Fibroblast of gingiva (primary cell): ENCODE measurements at places on chromosomes 5 and 9.

GRCh38 chr9:80555782-80556325 is 984.1 kb downstream of the TLE4 start:
- DNase-seq, result peak; percentile 57

DNA sequence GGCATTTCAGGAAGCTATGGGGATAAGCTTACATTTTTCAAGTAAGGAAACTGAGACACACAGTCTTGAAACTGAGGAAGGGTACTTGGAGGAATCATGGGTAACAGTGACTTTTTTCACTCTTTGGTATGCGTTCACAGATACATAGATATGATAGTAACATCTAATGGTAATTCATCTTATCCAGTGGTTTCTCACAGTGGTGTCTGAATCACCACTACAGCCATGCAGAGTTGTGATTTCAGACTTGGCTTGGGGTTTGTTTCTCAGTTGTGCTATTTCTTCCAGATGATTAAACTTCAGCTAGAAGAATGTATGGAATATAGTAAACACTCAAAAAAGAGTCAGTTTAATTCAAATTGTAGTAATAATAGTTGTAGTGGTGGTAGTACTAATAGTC is 239.1 kb upstream of the NUDT12 start:
- no peak for DNase-seq

DNA sequence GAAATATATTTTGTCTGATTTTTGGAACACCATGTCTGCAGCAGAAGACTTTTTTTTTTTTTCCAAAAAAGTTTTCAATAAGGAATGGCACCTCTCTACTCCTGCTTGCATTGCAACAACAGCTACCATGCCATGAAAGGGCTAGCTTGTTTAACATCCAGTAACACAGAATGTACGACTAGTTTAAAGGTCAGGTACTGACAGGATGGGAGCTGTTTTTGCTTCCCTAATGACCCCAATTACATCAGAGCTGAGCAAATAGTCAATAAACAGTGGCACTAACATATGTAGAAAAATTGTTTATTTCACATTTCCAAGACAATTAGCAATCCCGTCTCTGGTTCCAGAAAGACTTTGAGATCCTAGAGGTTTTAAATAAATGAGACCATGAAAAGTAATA is 693.8 kb downstream of the NR2F1-AS1 start:
- DNase-seq, result no peak

GRCh38 chr9:91946653-91947488 is 3.2 kb downstream of the ROR2 start:
- no peak for DNase-seq

GRCh38 chr5:130479045-130479804 is 575.0 kb downstream of the CHSY3 start:
- DNase-seq, result no peak

DNA sequence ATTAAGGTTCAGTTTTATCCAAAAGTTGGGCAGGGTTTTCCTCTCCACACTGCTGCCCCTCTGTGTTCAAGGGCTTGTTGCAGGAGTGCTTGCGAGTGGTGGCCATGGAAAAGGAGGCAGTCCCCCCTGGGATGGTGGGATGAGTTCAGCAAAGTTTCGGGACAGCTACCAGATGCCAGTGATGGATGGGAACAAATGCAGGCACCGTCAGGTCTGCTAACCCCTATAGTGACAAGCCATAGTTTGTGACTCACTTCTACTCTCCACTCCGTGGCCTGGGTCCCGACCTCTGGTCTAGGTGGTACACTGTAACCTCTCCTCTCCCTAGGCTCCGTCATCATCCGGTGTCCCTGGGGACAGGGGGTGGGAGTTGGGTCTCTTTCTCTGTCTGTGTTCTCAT is 3.8 kb upstream of the RNF14 start:
- DNase-seq, result no peak

- DNase-seq, result no peak
These were observed 168.2 kb downstream of the PPP2R2B start for GRCh38 chr5:146710348-146710747.

DNA sequence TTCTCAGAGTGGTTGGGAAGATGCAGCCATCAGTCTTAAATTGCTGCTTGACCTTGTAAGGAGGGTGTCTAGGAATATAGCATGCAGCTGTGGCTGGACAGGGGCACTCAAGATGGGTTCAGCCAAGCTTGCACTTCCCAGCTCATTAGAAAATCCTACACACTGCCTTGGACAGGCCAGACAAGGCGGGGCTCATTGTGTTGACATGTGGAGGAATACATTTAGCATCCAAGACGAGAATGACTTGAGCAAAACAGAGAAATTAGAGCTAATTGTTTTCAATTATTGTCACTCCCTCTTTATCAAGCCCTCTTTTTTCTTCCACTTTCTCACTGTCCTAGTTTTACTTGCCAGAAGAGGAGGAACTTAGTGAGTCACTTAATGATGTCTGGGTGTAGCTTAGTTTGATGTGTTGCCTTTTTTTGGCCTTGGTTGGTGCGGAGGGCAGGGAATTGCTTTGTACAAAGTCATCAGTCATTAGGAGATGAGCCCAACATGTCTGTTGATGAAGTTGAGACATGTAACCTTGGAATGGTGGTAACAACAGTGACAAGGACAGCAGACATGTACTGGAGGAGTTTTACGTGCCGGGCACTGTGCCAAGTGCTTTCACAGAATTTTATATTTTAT is 1219.3 kb upstream of the WWC1 start:
- DNase-seq, result no peak

DNA sequence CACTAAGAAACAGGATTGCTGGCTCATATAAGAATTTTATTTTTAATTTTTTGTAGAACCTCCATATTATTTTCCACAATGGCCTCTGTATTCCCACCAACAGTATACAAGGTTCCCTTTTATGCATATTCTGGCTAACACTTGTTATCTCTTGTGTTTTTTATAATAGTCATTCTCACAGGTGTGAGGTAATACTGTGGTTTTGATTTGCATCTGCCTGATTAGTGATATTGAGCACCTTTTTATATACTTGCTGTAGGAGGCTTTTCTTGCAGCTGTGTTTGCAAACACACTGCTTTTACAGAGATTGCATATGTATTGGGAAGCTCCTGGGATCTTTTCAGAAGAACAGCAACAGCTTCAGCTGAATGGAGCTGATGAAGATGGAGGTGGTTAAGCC is 164.8 kb downstream of the DEPDC1B start:
- DNase-seq, result no peak

GRCh38 chr5:11293523-11293922 is 532.5 kb upstream of the DAP start:
- no peak for DNase-seq

DNA sequence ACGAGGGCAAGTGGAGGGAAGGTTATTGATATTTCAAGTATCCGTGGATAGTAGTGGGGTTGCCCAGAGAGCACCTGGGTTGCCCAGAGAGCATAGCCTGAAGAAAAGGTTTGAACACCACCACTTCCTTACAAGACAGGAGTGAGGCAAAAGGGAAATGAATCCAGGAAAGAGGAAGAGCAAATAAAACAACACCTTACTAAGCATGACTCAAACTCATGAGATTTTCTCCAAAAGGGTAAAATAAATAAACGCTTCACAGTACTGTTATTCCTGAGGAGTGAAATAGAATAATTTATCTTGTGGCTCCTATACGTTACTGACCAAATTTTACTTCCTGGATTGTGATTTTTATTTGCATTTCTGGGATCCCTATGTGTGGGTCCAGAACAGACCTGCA is 65.2 kb upstream of the PTPRD start:
- DNase-seq, result no peak

DNA sequence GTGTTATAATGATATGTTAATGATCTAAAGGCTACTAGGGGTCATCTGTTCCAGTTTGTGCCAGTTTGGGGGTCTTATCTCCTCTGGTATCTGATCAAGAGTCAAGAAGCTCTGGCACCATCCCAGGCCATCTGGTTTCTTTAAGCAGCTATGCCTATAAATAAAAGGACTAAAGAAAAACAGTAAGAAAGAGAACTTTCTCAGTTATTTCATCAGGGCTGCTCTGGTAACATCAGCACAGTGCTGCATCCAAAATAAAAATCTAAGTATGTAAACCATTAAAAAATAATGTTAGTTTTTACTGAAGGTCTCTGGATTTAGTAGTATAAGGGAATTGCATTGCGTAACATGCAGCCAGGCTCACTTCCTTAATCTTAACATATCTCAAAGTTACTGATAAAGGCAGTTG is 185.0 kb downstream of the NR2F1-AS1 start:
- DNase-seq, result no peak

DNA sequence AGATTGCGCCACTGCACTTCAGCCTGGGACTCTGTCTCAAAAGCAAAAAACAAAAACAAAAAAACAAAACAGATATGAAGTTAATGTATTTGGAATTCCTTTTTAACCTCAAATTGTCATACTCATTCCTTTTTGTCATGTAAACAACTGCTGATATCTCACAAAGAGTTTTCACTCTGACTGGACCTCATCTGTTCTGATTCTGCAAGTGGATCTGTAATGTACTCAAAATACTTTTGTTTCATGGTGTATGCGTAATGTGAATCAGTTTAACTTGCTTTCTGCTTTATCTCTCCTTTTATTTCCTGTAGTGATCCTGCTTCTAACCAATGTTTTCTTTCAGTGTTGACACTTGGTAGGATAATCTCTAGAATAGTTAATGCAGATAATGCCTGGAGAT is 106.7 kb downstream of the FOCAD start:
- DNase-seq, result no peak

DNA sequence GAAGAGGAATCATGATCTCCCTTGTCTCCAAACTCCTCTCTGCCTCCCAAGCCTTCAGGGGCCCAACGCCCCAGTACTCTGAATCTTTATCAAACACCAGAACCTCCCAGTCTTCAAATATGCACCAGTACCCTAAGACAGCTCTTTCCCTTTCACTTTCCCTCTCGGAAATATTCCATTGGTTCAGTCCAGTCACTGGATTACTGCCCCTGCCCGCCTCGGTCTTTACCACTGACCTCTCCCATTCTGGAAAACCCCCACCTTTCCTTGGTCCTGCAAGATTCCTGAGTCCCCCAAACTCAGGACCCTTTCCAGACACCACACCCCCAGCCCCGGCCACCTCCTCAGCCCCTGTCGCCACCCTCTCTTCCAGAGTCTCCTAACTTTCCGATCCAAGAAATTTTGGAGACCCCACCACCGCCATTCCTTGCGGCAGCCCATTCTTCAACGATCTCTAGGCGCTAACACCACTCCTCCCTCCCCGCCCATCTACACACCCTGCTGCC is 674 bp downstream of the C5orf15 start:
- DNase-seq, result peak; percentile 25

DNA sequence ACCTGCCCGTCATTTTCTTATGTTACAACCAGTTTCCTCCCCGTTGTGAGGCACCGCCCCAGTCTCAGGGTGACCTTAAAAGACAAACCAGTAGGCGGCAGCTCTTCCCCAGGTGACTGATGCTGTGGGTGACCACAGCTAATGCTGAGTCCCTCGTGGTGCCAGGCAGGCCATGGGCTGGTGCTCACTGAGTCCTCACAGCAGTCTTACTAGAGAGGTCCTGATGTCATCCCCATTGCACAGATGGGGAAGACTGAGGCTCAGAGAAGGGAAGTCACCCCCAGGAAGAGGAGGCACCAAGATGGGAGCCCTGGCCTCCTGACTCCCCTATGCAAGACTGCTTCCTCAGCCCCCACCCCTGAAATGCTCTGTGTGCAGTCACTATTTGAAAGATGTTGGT is 978 bp downstream of the CFAP157 start:
- no peak for DNase-seq

- DNase-seq, result no peak
These were observed 50.0 kb upstream of the LRRTM2 start for GRCh38 chr5:138925090-138925635.

- DNase-seq, result no peak
These were observed 4.5 kb upstream of the HNRNPAB start for GRCh38 chr5:178199581-178200434.

GRCh38 chr5:132263548-132264261 is 6.2 kb downstream of the PDLIM4 start:
- DNase-seq, result peak; percentile 66

DNA sequence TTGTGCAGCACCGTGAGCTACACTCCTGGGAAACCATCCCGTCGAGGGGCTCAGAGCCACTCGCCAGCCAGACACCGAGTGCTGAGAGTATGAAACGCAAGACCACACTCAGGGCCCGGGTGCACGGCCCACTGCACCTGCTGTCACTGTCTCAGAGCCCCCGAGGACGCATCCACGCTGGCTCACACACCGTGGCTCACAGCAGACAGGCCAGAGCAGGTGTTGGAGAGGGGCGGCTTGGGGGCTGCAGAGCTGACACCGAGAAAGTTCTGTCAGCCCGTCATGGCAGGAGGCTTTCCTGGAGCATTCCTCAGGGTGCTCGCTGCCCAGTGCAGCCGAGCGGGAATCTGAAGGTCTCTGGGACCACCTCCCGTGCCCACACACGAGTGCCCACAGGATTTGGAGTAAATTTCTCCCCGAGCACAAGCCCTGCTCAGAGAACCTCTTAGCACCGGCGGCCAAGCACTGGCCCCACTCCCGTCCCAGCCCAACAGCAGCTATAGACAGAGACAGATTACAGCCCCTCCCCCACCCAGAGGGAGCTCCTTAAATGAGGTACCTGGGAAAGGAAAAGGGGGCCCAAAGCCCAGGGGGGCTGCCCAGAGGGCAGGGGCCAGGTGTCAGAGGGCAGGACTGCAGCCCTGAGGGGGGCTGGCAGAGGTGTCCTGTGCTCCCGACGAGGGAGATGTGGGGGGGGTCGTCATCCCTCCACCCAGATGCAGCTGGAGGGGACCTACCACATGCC is 56.0 kb upstream of the SARDH start:
- no peak for DNase-seq

DNA sequence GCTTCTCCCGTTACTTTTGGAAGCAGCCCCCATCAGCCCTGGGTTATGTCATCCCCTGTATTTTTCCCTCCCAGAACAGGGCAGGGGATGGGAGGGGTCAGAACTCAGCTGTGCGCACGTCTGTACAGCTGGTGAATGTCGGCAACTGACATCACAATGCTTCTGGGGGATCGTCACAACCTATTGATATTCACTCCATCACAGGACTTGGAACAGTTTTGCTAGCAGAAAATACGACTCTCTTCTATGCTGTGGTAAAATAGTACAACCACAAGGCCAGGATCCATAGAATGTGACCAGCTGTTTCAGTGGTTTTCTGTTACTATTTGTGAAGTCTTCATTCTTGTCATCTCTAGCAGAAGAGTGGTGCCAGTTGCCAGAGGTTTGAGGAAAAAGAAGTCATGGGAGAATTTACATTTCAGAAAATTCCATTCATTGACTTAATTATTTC is 77.1 kb upstream of the KLF4 start:
- peak; percentile 34 for DNase-seq

DNA sequence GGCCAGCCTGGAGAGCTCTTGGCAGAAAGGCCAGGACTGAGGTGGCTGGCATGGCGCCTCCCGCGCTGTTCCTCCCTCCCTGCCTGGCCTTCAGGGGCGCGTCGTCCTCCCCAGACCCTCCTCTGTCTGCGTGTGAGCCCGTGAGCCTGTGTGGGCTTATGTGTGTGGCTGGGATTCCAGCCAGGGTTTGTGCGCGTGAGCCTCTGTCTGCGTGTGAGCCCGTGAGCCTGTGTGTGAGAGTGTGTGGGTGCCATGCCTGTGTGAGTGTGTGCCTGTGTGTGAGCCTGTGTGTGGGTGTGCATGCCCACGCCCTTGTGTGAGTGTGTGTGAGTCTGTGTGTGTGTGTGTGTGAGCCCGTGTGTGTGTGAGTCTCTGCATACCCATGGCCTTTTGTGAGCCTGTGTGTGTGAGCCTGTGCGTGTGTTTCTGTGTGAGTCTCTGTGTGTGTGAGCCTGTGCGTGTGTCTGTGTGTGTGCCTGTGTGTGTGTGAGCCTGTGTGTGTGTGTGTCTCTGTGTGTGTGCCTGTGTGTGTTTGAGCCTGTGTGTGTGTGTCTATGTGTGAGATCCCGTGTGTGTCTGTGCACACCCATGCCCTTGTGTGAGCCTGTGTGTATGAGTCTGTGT is 13.0 kb downstream of the RXRA start:
- DNase-seq, result peak; percentile 17

GRCh38 chr5:14665949-14666348 is 1.4 kb downstream of the OTULIN start:
- DNase-seq, result no peak
